ENCODE measurements at places on chromosomes 2 and 18.
A peak's percentile ranks its signal among the peaks of the same experiment; 100 is the strongest.

- no peak for DNase-seq
Measured at GRCh38 chr2:120876526-120877280, 141.0 kb downstream of the GLI2 start.

DNA sequence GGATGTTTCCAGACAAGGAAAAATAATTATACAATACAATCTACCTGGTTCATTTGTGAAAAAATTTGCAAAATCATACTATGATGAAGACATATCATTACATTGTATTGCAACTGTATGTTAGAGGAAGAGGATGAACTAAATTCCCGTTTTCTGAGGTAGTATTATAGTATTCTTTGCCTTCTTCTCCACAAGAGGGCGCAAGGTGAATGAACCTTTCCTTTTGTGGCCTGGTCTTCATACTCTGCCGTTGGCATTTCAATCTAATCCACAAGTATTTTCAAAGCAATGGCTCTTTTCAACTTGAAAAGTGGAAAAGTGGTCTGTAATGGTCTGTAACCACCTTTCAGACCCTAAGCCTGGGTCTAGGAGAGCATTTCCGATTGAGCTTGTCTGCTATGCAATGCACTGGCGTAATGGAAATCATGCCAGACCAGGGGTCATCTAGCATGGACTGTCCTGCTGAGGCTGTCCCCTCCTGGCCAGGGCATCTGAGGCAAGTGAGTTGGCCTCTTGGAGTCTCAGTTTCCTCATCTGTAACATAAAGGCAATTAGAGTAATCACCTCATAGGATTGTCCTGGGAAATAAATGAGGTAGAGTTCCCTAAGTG lies 30.8 kb upstream of the ZNF396 start:
- peak; percentile 49 for DNase-seq

DNA sequence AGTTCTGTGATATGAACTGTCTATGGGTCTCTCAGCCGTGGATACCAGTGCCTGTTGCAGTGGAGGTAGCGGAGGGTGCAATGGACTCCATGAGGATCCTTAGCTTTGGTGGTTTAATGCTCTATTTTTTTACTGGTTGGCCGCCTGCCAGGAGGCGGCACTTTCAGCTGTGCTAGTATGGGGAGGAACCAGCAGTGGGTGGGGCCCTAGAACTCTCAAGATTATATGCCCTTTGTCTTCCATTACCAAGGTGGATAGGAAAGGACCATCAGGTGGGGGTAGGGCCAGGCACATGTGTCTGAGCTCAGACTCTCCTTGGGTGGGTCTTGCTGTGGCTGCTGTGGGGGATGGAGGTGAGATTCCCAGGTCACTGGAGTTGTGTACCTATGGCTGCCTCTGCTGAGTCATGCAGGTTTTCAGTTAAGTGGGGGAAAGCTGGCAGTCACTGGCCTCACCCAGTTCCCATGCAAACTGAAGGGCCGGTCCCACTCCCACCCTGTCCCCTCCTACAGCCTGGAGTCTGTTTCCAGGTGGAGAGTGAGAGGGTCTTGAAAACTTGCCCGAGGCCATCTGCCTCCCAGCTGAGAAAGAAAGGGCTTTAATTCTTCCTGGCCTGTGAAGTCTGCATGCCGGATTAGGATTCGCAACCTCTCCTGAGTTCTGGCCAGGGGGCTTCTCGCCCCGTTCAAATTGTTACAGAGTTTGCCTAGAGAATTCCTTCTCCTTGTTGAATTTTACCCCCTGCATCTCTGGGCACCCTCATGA lies 14.5 kb downstream of the KCNS3 start:
- DNase-seq, result no peak

- DNase-seq, result no peak
Measured at GRCh38 chr2:49616800-49617199, 462.5 kb upstream of the FSHR start.

GRCh38 chr2:123500346-123500745 lies 524.7 kb upstream of the CNTNAP5 start:
- no peak for DNase-seq

GRCh38 chr2:70456585-70457495 lies 96.8 kb downstream of the TGFA start:
- DNase-seq, result no peak

- DNase-seq, result no peak
Measured at GRCh38 chr2:8472545-8473323, 209.1 kb upstream of the ID2 start.

DNA sequence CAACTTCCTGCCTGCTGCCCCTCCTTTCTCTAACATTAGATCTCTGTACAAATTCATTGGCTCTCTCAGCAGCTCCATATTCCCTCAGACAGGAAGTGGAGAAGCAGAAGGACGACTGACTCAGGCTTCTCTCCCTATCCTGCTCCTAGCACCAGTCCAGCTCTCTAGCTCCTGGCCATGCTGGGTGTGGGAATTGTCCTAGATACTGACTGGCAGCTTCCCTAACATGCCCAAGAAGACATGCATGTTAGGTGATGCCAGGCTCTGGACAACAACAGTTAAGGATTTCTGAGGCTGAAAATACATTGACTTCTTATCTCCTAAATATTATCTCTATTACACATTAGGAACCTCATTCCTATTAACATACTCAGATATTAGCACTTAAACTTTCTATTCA lies 292.9 kb downstream of the IKZF2 start:
- no peak for DNase-seq

DNA sequence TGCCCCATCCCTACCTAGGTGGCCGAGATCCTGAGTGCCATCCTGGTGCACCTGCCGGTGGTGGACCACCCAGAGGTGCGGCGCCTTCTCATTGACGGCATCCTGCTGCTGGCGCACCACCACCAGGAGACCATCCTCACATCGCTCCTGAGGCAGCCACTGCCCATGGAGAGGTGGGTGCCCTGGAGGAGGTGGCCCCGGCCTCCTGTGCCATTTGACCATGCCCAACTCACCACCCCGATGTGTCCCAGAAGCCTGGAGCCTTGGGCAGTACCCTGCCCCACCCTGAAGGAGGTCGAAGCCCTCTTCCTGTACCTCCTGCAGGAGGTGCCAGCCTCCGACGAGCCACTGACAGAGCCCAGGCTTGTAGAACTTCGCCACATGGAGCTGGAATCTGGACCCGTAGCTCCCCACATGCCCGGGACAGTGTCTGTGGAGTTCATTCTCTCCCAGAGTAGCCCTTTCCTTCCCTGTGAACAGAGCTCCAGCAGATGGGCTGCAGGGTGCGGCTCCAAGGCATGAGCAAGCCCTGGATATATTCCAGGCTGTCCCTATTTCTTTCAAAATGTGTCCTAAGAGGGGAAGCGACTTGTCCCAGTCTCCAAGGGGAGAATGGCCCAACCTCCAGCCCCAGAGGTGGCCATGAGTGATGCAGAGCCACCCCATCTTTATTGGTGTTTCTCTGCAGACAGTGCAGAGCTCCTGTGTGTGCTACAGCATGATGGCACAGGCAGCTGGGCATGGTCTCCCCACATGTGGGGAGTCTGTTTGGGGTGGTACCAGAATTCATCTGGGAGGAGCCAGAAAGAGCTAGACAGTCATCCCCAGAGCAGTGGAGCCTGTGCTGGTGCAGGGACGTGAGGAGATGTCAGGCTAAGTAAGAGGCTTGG lies 34.2 kb downstream of the HJURP start:
- no peak for DNase-seq

- no peak for DNase-seq
Measured at GRCh38 chr2:113977660-113978523, 88.0 kb downstream of the ACTR3 start.

Measured in activated CD4-positive, alpha-beta T cell treated with anti-CD3 and anti-CD28 coated beads for 48 hours (primary cell).